ENCODE measurements at places on chromosomes 12 and 14. TPM values are rescaled to one million over a fixed set of nuclear protein-coding genes. Genes with fewer than 3 reads are reported as not detected.

The KRT74 gene
- not detected for total RNA-seq

The ENDOU gene
- not detected for total RNA-seq

GRCh38 chr12:96327889-96328288 lies 72.3 kb downstream of the CDK17 start:
- DNase-seq, result no peak

- no peak for DNase-seq
Observed at GRCh38 chr12:104410786-104411185, 46.0 kb upstream of the CHST11 start.

GRCh38 chr14:99644723-99645544 lies at the start of gene HHIPL1:
Gene HHIPL1 (plus strand): TSS chr14:99645129. CDS start chr14:99645208, 79 bp downstream.
- DNase-seq, result no peak

DNA sequence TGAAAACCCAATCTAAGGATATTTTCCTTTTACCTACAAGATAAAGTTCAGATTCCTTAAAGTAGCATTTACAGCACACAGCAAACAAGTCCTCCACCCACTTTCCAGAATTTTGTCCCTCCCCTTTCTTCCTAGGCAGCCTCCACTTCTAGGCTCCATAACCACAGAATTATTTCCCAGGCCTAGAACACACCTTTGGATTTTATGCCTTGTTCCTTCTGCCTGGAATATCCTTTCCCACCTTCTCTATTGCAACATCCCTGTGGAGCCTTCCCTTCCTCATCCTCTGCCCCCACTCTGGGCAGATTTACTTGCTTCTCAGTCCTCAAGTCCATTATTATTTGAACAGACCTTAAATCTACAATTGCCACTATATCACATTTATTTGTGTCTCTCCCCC lies 2.1 kb upstream of the TSPAN8 start:
- no peak for DNase-seq

- DNase-seq, result no peak
Observed at GRCh38 chr14:77004711-77005460, 23.6 kb downstream of the IRF2BPL start.

GRCh38 chr12:20567413-20567812 lies 127.7 kb upstream of the SLCO1C1 start:
- no peak for DNase-seq

DNA sequence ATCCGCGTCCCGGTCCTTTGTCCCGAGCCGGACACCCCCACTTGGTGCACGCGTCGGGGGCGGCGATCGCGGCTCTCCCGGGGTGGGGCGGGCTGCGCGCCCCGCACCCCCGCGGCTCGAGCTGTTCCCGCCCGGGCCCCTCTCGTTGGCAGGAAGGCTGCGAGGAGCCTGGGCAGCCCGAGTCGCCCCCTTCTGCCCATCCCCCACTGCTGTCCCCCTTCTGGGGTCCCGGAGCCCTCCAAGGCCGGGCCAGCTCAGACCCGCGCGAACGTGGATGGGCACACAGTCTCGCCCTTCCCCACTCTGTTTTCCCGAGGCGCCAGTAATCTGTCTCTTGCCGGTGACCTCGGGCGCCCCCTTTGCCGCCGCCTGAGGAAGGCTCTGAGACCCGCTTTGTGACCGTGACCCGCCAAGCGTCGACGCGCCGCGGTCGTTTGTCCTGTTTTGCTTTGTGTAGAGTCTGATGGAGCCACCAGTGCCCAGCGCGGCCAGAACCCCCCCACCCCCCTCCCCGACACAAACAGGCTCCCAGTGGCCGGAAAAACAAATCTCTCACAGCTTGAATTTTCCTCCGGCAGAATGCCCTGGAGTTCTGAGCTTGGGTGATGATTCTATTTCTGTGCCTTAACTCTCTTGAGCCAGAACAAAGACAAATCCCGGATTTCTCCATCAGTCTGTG lies 610 bp downstream of the C14orf132 start:
- peak; percentile 61 for DNase-seq

Data from H9 (cell line).